ENCODE measurements at places on chromosomes 1 and 21.

DNA sequence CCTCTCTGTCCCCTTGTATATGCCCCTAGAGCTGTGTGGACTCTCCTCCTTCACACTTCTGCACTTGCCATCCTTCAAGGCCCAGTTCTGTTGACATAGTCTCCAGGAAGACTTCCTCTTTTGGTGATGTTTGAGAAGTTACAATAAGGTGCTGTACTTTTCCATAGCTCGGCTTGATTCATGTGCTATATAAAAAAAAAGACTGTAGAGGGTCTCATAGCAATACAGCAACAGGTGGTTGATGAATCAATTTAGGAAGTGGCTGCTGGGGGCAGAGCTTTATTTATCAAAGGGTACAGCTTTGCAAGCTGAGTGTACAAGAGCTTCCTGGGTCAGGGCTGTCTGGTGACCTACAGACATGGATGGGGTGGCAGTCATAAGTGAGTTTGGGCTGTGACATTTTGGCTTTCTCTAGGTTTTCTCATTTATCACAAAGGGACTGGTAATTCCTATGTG lies 102.7 kb downstream of the RUNX1 start:
- no peak for DNase-seq

GRCh38 chr1:154975409-154976059 lies 1.1 kb downstream of the CKS1B start:
- no peak for DNase-seq

- no peak for DNase-seq
These were observed 93.7 kb downstream of the VAV3 start for GRCh38 chr1:107871259-107871658.

DNA sequence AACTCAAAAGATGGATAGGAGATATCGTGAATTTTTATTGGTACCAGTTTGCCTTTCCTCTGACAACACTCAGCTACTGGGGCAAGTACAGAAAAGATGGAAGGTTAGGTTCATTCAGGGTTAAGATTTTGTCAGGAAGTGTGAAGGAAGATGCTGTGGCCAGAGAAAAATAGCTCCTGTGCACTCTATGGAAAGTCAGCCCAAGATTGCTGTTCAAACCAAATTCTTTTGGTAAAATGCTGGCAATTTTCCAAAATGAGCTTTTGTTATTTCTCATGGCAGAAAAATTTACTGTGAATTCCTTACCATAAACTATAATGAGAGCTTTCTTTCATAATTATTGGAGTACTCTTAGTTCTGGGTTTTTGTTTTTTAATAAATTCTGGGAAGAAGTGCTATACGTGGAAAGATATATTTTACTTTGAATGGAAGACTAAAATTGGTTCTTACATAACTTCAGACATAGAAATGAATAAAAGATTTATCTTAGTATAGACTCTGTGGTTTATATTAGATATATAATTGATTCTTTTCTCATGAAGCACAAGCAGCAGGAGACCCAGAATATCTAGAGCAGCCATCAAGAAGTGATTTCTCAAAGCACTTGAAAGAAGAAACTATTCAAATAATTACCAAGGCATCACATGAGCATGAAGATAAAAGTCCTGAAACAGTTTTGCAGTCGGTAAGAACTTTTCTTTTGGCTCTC lies 112.2 kb downstream of the USP25 start:
- DNase-seq = peak; percentile 72

All from glomerular endothelial cell (primary cell).